Activated naive CD8-positive, alpha-beta T cell treated with anti-CD3 and anti-CD28 coated beads, Interleukin-2, amount 10 ng/mL, durations not matched to agents 7 days and 5 days (primary cell): ENCODE measurements at places on chromosomes 5 and 9. TPM values are rescaled to one million over a fixed set of nuclear protein-coding genes. Genes with fewer than 3 reads are reported as not detected.

The SPATA31D4 gene
- total RNA-seq = not detected

The PIP5KL1 gene
- total RNA-seq = 1.9 TPM

The HAPLN1 gene
- total RNA-seq = not detected

The PDE6A gene
- not detected for total RNA-seq

The SMU1 gene
- total RNA-seq = 22.9 TPM

The STARD4 gene
- total RNA-seq = 47.1 TPM

The NUTM2F gene
- not detected for total RNA-seq

The ACSL6 gene
- 31.5 TPM for total RNA-seq

The GPRIN1 gene
- total RNA-seq = 1.6 TPM

The AK1 gene
- 46.8 TPM for total RNA-seq

The NMUR2 gene
- total RNA-seq = not detected

The PDLIM4 gene
- 0.64 TPM for total RNA-seq

The CTNND2 gene
- total RNA-seq = not detected

The UBE2D2 gene
- 200 TPM for total RNA-seq

The CMYA5 gene
- 0.28 TPM for total RNA-seq

The KLHL3 gene
- total RNA-seq = 21.2 TPM

The HTR1A gene
- total RNA-seq = not detected

The CER1 gene
- total RNA-seq = not detected

The CERT1 gene
- 39.3 TPM for total RNA-seq

The ZNF608 gene
- not detected for total RNA-seq

The CSNK1A1 gene
- 176 TPM for total RNA-seq

The RGS3 gene
- 65.5 TPM for total RNA-seq

The CCDC183 gene
- total RNA-seq = 2.2 TPM

The CDO1 gene
- total RNA-seq = 0.36 TPM

The GFI1B gene
- not detected for total RNA-seq

The IL13 gene
- 0.37 TPM for total RNA-seq

The ZNF462 gene
- 0.94 TPM for total RNA-seq
